ENCODE measurements at places on chromosomes 3 and 15.
A peak's percentile ranks its signal among the peaks of the same experiment; 100 is the strongest.

- DNase-seq: no peak
Observed at GRCh38 chr3:126849768-126850167, 133.1 kb upstream of the PLXNA1 start.

- DNase-seq: peak; percentile 62
Observed at GRCh38 chr3:195043607-195044339, 227.2 kb downstream of the XXYLT1 start.

GRCh38 chr3:68242606-68243005 lies 588.2 kb upstream of the SUCLG2 start:
- no peak for DNase-seq

DNA sequence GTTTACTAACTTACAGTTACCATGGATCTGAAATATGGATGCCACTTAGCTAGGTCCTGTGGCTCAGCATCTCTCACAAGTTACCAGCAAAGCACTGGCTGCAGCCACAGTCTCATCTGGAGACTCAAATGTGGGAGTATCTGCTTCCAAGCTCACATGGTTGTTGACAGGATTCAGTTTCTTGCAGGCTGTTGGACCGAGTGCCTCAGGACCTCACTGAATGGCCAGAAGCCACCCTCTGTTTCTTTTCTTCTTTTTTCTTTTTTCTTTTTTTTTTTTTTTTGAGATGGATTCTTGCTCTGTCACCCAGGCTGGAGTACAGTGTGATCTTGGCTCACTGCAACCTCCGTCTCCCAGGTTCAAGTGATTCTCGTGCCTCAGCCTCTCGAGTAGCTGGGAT lies 20.1 kb upstream of the AMOTL2 start:
- DNase-seq: no peak

DNA sequence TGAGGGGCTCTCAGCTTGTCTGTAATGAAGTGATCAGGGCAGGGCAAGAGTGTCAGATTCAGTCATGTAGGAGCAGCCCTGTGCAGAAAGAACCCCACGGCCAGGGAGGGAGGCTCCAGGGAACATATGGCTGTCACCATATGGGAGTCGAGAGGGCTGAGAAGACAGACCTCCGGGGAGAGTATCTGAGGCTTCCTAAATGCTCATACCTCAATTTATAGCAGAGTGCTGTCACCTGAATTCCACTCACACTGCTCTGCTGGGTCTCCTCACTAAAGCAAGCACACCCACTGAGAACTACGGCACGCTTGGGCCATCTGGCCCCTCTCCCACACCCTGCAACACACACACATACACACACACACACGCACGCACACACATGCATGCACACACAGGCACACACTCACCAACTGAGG lies 92.3 kb upstream of the TJP1 start:
- no peak for DNase-seq

DNA sequence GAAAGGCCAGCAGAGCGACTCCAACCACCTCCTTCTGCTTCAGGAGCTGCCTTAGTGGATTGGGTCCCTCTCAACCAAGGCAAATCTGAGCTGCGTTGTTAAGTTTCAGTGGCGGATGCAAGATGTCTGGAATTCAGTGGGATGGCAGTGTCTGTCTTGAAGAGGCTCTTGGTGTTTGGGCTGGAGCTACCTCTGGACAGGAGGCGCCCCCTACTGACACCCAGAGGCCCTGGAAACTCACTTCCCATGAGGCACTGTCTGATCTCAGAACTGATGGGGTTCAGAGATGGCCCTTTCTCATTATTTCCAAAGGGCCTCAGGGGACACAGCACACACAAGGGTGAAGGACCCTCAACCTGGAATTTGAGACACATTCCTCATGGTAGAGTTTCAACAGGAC lies 6.0 kb upstream of the SLC28A1 start:
- DNase-seq: peak; percentile 78

DNA sequence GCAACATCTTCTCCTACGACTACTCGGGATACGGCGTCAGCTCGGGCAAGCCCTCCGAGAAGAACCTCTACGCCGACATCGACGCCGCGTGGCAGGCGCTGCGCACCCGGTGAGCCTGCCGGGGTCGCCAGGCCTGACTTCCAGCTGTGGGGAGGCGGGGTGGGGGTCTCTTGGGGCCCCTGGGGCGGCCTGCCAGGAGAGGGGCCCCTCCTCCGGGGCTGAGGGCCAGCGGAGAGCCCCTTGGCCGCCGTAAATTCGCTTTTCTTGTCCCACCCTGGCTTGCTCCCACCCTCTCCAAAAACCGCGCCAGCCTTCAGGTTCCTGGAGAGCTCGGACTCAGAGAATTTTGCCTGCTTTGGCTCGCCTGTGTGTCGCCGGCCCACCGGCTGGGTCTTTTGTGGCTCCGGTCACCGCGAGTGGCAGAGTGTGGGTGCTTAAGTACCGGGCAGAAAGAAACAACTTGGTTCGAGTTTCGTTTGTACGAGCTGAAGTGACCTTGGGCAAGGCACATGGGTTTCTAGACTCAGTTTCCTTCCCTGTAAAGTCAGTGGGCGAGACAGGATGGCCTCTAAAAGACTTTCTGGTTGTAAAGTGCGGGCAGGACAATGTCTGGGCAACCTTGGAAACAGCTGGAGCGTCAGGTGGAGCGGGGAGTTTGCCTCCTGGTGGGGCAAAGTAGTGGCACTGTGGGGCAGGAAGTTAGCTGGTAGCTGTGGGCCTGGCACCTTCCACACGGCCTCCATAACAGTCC lies 976 bp downstream of the ABHD17C start:
- DNase-seq: no peak

- DNase-seq: no peak
Observed at GRCh38 chr15:89316504-89316903, 18.1 kb downstream of the POLG start.

- no peak for DNase-seq
Observed at GRCh38 chr15:63063164-63063756, 20.7 kb downstream of the TPM1 start.

DNA sequence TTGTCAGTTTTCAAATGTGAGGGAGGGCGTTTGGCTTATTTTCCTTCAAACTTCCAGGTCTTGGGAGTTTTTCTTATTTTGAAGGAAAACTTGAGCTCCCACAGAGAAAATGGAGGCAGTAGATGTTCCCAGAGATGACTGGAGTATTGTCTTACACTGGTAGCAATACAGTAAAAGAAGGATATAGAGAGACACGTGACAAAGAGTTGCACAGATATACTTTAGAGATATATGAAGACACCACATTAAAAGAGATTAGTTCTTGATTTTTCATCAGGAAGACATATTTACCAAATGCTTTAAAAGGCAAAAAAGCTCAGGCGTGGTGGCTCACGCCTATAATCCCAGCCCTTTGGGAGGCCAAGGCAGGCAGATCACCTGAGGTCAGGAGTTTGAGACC lies 490.9 kb downstream of the FOXP1 start:
- DNase-seq: no peak

GRCh38 chr15:39242345-39242744 lies 338.5 kb upstream of the THBS1 start:
- DNase-seq: no peak

GRCh38 chr15:69736161-69736560 lies 283.5 kb downstream of the RPLP1 start:
- no peak for DNase-seq
